SW480 (cell line): ENCODE measurements at places on chromosomes 3 and 15.
A peak's percentile ranks its signal among the peaks of the same experiment; 100 is the strongest.

GRCh38 chr3:64814351-64814750, 126.6 kb upstream of the ADAMTS9 start:
- no peak for DNase-seq

- DNase-seq: no peak
Observed at GRCh38 chr15:56410721-56411120, 45.5 kb downstream of the TEX9 start.

GRCh38 chr3:110804856-110805255, 266.8 kb upstream of the NECTIN3 start:
- DNase-seq: no peak

GRCh38 chr3:195823280-195823679, 11.6 kb upstream of the MUC4 start:
- no peak for DNase-seq

DNA sequence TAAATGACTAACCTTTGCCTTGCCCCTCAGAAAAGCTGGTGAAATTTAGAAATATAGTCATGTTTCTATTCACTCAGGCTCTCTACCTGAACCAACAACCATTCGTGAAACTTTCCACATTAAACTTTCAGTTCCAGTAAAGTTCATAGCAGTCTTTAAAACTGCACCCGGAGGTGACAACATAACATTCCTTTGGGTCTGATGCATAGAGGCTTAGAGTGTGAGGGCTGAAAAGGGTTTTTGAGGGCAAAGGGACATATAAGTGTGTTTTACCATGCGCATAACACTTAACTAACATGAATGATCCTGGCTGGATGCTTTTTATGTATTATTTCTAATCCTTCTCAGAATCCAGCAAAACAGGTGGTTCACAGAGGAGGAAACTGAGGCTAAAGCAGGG, 471.7 kb upstream of the MCTP2 start:
- no peak for DNase-seq

- no peak for DNase-seq
Observed at GRCh38 chr3:124685481-124685880, 44.8 kb upstream of the UMPS start.

GRCh38 chr3:31911643-31912042, 69.4 kb downstream of the OSBPL10 start:
- no peak for DNase-seq

GRCh38 chr3:9686050-9686550, 17.5 kb upstream of the CPNE9 start:
- DNase-seq: no peak

DNA sequence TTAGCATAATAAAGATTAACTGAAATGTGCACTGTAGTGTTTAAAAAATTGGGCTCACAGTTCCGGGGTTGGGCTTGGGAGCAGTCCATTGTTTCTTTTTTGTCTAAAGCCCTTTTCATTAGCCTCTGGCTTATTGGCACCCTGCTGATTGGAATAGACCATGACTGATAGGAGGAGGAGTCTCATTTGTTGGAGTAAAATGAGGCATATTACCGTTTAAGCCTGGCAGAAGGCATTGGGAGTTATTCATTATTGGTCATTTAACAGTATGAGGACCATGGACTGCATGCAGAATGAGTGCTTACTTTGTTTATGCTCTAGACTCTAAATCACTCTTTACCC, 139.0 kb upstream of the CGNL1 start:
- DNase-seq: no peak

DNA sequence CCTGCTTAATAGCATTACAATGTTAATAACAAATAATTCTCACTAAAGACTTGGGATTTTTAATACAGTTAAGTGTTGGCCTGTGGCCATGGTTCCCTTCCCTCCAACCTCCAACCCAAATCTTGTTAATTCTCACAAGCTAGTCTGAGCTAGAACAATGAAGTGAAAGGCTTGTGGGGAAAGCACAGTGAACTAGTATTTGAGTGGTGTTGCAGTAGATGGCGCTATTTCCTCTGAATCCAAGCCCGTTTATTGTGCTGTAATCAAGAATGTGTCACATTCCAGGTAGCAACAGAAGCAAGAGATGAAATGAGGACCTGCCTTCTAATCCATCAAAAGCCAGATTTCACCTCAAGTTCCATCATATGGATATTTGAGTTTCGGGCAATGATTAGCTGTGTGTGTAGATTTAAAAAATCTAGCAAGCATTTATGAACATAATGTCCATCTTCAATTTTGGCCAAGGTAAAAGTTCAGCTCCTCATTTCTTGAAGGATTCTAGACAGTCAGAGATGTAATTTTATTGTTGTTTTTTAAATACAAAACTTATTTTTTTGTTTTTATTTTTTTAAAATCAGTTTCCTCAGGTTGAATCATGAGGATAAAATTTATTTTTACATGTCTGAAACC, 160.7 kb downstream of the SQOR start:
- peak; percentile 60 for DNase-seq

GRCh38 chr3:41907330-41908073, 54.4 kb downstream of the ULK4 start:
- no peak for DNase-seq

DNA sequence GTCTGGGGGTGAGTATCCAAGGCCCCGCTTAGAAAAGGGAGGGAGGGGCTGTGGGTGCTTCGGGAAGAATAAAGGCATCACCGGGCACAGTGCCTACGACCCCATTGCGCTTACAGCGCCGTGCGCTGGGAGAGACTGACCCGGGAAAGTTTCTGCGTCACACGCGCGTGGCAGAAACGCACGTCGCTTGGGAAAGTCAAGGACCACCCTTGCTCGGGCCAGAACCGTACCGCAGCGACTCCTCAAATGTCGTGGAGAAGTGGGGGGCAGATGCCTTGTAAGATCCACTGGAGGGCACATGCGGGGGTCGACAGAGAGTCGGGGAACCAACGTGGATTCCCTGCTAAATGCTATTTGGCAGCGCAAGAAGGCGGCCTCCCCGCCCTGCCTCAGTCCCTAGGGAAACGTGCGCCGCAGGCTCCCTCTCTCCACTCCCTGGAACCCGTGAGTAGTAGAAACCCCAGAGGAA, 2.4 kb downstream of the ADAMTS9 start:
- no peak for DNase-seq

GRCh38 chr3:130728037-130728436, 18.6 kb downstream of the PIK3R4 start:
- DNase-seq: no peak

GRCh38 chr3:112061152-112061551, 25.0 kb upstream of the C3orf52 start:
- no peak for DNase-seq

DNA sequence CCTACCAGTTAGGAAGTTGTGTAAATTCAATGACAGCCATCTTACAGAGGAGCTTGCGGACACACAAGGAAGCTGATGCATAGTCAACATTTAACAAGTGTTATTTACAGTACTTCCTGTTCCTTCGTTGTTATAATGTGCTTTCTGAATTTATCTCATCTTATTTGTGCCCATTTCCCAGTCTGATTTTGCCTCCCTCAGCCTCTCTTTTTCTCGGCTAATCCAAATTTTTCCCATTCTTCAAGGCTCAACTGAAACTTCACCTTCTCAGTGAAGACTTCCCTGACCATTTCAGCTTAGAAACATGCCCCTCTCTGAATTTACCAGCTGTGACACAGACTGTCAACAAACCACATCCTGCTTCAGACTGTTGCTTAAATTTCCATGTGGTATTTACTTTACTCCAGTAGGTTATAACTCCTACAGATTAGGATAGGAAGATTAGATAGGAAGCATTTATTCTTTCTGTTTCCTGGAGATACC, 55.7 kb upstream of the CP start:
- peak; percentile 22 for DNase-seq

DNA sequence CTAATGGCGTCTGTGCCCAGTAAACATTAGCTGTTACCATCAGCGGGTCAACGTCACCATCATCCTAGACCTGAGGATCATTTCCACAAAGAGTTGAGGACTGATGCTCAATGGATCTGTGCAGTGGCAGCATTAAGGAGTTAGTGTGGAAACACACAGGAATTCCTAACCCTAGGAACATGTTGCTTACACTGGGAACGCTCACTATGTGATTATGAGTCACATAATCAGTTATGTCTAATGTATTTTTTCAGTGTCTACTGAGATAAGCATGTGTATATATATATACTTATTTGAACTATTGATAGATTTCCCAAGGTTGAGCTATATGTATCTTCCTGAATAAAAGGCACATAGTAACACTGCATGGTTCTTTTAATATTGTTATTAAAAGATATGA, 19.0 kb downstream of the ARNT2 start:
- DNase-seq: no peak

DNA sequence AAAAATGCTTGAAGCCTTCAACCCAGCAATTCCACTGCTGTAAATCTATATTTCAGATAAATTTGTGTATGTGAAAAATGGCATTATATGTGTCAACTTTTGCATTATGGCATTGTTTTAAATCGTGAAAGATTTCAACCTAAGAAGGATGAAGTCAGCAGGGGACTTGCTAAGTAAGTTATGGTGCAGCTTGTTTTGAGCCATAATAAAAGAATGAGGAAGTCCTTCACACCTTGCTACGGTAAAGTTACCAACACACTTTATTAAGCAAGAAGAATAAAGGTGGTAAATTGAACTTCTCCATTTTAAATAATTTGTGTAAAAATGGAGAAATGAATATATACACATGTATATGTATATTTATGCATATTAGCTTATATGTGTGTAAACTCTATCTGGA, 371.4 kb downstream of the ROBO2 start:
- DNase-seq: no peak

DNA sequence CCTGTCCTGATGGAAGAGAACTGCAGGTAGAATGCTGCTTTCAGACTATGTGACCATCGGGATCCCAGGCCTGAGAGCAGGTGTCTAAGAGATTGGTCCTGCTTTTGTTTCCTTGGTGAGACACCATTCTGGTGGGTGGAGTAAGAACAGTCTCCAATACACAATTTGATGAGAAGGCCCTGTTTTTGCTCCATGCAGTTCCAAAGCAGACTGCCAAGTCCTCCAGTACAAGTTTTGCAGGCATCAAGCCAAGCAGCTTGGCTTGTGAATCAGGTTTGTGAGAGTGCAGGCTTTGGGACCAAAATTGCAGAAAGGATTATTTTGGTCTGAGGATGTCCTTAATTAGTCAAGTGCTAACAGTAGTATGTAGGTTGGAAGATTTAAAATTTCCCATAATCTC, 381.6 kb downstream of the FOXP1 start:
- no peak for DNase-seq

DNA sequence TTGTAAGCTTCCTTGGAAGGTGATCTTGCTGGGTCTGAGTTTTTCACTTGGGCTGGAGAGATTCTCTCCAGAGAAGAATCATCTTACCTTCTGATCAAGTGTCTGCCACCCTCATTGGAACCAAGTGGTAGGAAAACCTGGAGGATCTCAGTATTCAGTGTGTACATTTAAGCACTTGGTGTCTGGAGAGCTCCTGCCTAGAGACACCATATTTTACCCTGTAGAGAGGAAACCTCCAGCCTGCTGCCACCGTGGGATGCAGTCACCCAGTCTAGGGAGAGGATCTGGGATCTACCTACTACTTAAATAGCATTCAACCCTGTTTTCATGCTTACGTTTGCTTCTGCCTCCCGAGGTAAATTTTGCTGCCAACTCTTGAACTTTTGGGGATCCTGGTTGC, 274.3 kb downstream of the SV2B start:
- no peak for DNase-seq

GRCh38 chr15:93476491-93477177, 387.6 kb upstream of the RGMA start:
- DNase-seq: no peak

GRCh38 chr3:17181413-17181907, 296.7 kb downstream of the PLCL2 start:
- DNase-seq: no peak

- DNase-seq: no peak
Observed at GRCh38 chr3:113623324-113623723, 73.1 kb downstream of the USF3 start.

- no peak for DNase-seq
Observed at GRCh38 chr3:73060302-73060723, 1.1 kb upstream of the EBLN2 start.

DNA sequence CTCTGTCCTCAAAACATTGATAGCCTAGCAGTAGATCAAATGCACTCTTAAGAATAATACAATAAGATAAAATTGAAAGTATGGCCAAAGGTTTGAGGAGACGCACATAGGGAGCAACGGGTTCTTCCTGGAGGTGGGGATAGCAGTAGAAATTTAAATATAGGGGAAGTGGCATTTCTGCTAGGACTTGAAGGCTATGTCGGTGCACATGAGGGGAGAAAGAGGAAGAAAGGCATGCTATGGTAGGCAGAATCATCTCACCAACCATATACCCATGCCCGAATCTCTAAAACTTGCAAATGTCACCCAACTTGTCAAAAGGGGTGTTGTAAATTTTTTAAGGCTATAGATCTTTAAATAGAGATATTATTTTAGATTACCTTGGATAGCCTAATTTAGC, 735.1 kb upstream of the LMCD1 start:
- no peak for DNase-seq

DNA sequence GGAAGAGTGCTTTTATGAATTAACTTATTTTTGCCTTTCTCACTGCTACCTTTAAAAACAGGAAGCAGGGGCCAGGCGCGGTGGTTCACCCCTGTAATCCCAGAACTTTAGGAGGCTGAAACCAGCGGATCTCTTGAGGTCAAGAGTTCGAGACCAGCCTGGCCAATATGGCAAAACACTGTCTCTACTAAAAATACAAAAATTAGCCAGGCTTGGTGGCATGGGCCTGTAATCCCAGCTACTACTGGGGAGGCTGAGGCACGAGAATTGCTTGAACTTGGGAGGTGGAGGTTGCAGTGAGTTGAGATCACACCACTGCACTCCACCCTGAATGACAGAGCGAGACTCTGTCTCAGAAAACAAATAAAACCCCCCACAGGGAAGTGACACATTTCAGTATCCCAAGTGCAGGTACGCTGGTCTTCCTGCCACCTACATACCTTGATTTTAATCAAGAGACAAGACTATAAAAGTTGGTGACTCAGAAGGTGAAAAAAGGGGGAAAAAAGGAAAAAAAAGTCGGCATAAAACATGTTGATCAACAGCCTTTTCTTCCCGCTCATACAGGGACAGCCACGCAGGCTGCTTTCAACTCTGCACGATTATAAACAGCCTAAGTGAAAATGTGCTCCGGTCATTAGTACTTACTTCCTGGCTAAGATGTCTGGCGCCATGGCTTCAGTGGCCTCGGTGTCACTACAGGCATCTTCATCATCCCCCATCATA, 18.8 kb downstream of the PPP1R2 start:
- DNase-seq: no peak

GRCh38 chr15:64653757-64654156, 121.6 kb downstream of the RBPMS2 start:
- no peak for DNase-seq

DNA sequence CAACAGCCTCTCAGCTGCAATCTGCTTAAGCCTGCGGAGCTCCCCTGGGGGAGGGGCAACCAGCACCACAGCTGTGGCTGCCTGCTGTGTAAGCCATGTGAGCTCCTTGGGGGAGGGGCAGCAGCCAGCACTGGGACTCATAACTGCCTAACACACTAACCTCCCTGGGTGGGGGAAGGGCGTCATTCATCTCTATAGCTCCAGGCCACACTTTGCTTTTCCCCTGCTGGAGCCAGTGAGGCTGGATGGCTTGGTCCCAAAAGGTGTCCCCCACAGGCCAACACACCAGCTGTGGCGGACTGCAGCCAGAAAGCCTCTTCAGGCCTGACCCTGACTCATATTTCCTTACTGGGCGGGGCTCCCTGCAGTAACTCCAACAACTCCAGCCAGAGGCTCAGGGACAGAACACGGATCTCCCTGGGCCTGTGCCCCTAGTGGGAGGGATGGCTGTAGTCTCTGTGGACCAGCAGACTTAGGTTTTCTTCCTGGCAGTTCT, 129.8 kb downstream of the PPM1L start:
- DNase-seq: no peak
